Progenitor cell of endocrine pancreas (in vitro differentiated cells): ENCODE measurements at places on chromosomes 3 and 15. TPM values are rescaled to one million over a fixed set of nuclear protein-coding genes. Genes with fewer than 3 reads are reported as not detected.

GRCh38 chr15:60875681-60876080, 353.4 kb downstream of the RORA start:
- no peaks in the 10 kb centered on the region for H3K36me3 ChIP-seq
- no peak overlapping the region for H3K27ac ChIP-seq
- no peaks in the 10 kb centered on the region for H3K4me1 ChIP-seq
- DNase-seq, result no peak

GRCh38 chr3:186532598-186533072, 11.5 kb downstream of the CRYGS start:
- H3K4me3 ChIP-seq, result no peak overlapping the region
- H3K36me3 ChIP-seq, result no peaks in the 10 kb centered on the region
- H3K4me1 ChIP-seq, result peaks cover 9% of the 10 kb centered on the region
- no peak overlapping the region for H3K27ac ChIP-seq

DNA sequence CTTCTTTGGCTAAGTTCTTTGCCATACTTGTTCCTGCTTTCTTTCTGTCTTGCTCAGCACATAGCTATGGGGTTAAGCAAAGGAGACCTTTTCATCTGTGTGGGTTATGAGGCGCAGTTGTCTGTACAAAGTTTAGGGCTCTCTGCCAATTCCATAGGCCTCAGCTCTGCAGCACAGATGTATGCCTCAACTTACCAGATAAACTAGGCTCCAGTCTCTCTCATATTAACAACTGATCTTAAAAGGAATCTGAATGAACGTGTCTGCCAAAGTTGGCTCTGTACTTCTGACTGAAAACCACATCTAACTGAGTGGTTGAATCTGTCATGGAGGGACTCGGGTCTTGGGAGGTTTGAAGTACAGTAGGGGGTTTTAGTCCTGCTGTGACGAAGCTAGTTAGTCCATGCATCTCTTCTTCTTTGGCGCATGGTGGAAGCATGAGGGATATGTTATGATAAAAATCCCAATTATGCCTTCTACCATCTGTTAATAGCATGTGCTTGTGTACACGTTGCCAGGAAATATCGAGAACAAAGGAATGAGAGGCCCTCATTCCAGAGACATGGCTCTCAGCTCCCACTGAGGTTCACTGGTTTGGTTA, 114.6 kb upstream of the TSC22D2 start:
- H3K4me1 ChIP-seq, result no peaks in the 10 kb centered on the region
- no peak overlapping the region for H3K4me3 ChIP-seq
- no peak for DNase-seq
- no peaks in the 10 kb centered on the region for H3K27me3 ChIP-seq
- no peak overlapping the region for H3K27ac ChIP-seq
- peaks cover 2% of the 10 kb centered on the region for H3K36me3 ChIP-seq

DNA sequence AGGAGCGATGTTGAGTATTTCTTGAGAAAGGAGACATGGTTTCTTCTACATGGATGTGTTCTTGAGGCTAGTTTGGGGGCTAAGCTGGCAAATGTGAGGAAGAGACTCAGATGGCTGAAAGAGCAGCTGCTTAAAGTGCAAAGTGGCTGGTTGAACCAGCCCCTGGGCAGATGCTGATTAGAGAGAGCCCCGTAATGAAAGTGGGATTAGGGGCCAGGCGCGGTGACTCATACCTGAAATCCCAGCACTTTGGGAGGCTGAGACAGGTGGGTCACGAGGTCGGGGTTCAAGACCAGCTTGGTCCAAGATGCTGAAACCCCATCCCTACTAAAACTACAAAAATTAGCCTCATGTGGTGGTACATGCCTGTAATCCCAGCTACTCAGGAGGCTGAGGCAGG, 75.0 kb upstream of the GCNT3 start:
- DNase-seq, result no peak
- H3K4me1 ChIP-seq, result no peaks in the 10 kb centered on the region
- H3K27me3 ChIP-seq, result no peaks in the 10 kb centered on the region

DNA sequence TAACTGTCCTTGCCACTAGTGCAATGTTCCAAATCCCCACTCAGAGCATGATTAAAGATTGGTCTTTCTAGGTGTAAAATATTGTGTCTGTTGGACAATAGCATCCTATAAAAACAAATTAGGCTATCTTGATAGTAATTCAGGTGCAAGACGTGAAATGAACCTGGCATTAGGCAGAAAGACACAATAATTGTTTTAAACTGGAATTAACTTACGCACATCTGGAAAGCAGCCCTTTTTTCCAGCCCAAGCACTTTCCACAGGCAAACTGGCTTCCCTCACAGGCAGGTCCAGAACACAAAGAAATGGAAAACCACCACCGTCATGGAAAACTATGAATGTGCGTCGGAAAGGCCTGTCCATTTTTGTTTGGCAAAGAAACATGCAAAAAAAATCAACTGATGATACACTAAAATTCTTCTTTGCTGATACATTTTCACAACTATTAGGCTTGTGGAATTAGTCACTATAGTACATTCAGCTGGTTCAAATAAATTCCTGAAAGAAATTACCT, 474.7 kb upstream of the IL12A start:
- H3K4me3 ChIP-seq, result no peak overlapping the region
- no peaks in the 10 kb centered on the region for H3K4me1 ChIP-seq
- H3K27ac ChIP-seq, result no peak overlapping the region
- DNase-seq, result no peak
- H3K27me3 ChIP-seq, result peaks cover 7% of the 10 kb centered on the region

DNA sequence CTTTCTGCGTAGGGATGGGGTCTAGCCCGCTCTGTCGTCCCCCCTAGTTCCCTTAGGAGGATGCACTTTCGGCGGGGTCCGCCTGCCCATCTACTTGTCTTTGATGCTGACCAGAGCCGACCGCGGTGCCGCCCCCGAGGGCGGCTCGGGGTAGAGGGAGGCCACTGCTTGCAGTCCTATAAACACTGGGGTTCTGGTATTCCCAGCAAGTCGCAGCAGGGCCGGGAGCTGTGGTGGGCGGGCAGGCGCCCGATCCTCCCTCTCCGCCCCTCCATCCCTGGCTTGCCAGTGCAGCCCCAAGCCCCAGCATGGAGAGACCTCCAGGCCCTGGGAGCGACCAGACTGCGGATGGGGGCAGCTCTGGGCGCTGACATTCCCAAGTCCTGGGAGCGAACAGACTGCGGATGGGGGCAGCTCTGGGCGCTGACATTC, 830 bp downstream of the SEMA4B start:
- H3K4me1 ChIP-seq, result peaks cover 7% of the 10 kb centered on the region
- peak overlapping the region; percentile 73 for H3K27ac ChIP-seq

DNA sequence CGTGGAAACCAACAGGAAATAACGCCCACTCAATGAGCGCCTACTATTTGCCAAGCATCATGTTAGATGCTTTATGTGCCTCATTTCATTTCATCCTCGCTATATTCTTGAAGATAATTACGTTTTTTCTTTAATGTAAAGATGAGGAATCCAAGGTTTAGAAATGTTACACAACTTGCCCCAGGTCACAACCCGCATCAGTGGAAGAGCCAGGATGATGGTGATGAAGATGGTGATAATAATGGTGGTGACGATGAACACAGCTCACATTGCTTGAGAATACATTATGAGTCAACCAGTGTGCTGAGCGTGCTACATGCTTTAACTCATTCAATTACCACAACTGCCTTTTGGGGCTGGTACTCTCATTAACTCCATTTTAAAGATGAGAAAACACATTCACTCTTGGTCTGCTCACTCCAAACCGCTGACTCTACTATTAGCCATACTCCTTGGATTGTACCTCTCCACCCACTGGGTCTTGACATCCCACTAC, 21.5 kb upstream of the MYO1E start:
- DNase-seq, result no peak
- H3K36me3 ChIP-seq, result no peaks in the 10 kb centered on the region
- no peaks in the 10 kb centered on the region for H3K4me1 ChIP-seq
- H3K4me3 ChIP-seq, result no peak overlapping the region
- no peak overlapping the region for H3K27ac ChIP-seq

DNA sequence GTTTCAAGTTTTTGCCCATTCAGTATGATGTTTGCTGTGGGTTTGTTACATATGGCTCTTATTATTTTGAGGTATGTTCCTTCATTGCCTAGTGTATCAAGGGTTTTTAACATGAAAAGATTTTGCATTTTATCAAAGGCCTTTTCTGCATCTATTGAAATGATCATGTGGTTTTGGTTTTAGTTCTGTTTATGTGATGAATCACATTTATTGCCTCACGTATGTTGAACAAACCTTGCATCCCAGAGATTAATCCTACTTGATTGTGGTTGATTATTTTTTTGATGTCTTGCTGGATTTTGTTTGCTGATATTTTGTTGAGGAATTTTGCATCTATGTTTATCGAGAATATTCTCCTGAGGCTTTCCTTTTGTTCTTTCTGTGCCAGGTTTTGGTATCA, 39.4 kb downstream of the TMCO5A start:
- H3K4me1 ChIP-seq, result no peaks in the 10 kb centered on the region
- H3K27me3 ChIP-seq, result no peaks in the 10 kb centered on the region
- no peak for DNase-seq
- peaks cover 2% of the 10 kb centered on the region for H3K36me3 ChIP-seq
- H3K27ac ChIP-seq, result no peak overlapping the region
- H3K4me3 ChIP-seq, result no peak overlapping the region

- peaks cover 100% of the 10 kb centered on the region for H3K27me3 ChIP-seq
- no peak overlapping the region for H3K4me3 ChIP-seq
- no peak overlapping the region for H3K27ac ChIP-seq
- DNase-seq, result no peak
- H3K36me3 ChIP-seq, result no peaks in the 10 kb centered on the region
These were observed 35.5 kb downstream of the NR2F2 start for GRCh38 chr15:96365781-96366525.

- peaks cover 1% of the 10 kb centered on the region for H3K4me1 ChIP-seq
- no peak overlapping the region for H3K4me3 ChIP-seq
- no peak overlapping the region for H3K27ac ChIP-seq
- H3K36me3 ChIP-seq, result peaks cover 4% of the 10 kb centered on the region
These were observed 387.1 kb upstream of the NECTIN3 start for GRCh38 chr3:110684466-110684865.

DNA sequence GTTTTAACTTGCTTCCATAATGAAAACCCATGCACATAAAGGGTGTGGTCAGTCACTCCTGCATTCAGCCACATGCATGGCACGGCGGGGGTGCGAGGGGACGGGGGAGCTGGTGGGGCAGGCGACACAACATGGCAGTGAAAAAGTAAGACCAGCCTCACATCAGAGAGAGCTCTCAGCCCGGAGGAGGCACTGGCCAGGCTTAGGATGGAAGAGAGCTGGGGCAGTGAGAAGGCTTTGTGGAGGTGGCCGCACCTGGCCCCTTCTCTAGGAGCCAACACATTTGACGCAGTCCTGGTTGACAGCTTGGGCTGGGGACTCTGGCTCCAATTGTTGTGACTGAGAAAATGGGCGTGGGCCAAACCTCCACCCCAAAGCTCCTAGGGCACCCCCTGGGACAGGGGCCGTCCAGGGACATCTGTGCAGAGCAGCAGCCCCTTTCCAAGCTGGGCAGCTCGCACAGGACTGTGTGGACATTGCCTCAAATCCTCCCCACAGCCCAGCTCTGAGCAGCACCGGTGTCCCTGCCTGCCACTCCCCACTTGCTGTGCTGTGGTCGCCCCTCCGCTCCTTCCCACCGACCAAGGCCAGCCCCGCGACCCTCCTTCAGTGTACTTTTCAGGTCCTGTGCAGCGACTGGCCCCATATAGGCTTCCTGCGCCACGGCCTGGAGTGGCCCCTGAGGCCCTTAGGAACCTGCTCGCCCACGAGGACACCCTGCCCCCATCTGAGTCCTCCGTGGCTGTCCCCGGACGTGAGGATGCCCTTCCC, 126.0 kb upstream of the IQSEC1 start:
- H3K27ac ChIP-seq, result no peak overlapping the region
- peaks cover 49% of the 10 kb centered on the region for H3K27me3 ChIP-seq
- no peak overlapping the region for H3K4me3 ChIP-seq
- DNase-seq, result no peak
- no peaks in the 10 kb centered on the region for H3K36me3 ChIP-seq

- DNase-seq, result no peak
- H3K27ac ChIP-seq, result no peak overlapping the region
- no peaks in the 10 kb centered on the region for H3K36me3 ChIP-seq
- no peak overlapping the region for H3K4me3 ChIP-seq
- no peaks in the 10 kb centered on the region for H3K4me1 ChIP-seq
- peaks cover 19% of the 10 kb centered on the region for H3K27me3 ChIP-seq
These were observed 122.4 kb downstream of the THSD4 start for GRCh38 chr15:71237456-71238188.

GRCh38 chr3:178172121-178172520, 364.1 kb upstream of the KCNMB2 start:
- H3K4me3 ChIP-seq, result no peak overlapping the region
- no peaks in the 10 kb centered on the region for H3K36me3 ChIP-seq
- H3K27ac ChIP-seq, result no peak overlapping the region
- no peak for DNase-seq

GRCh38 chr15:48802867-48803266, 8.0 kb downstream of the CEP152 start:
- no peaks in the 10 kb centered on the region for H3K27me3 ChIP-seq
- H3K4me3 ChIP-seq, result no peak overlapping the region
- H3K4me1 ChIP-seq, result peaks cover 1% of the 10 kb centered on the region
- H3K36me3 ChIP-seq, result no peaks in the 10 kb centered on the region
- no peak overlapping the region for H3K27ac ChIP-seq
- DNase-seq, result no peak

Gene ITGA11
- total RNA-seq, result not detected in 2 replicates

Gene TICRR
- 13.9 and 14.7 TPM in 2 replicates for total RNA-seq

Gene SELENOK
- total RNA-seq, result 40.2 and 44.2 TPM in 2 replicates

Gene LAMB2
- 273 and 278 TPM in 2 replicates for total RNA-seq

Gene CLSTN2
- 2.8 and 2.9 TPM in 2 replicates for total RNA-seq

Gene FANCD2OS
- total RNA-seq, result not detected in 2 replicates
